Caco-2 (cell line): ENCODE measurements at places on chromosomes 5 and 9. TPM values are rescaled to one million over a fixed set of nuclear protein-coding genes. Genes with fewer than 3 reads are reported as not detected.

GRCh38 chr5:180670586-180671359, 21.4 kb upstream of the FLT4 start:
- H3K27me3 ChIP-seq = no peaks in the 10 kb centered on the region
- H3K4me3 ChIP-seq = no peak overlapping the region

GRCh38 chr5:959581-960531, 48.7 kb upstream of the NKD2 start:
- H3K27me3 ChIP-seq = no peaks in the 10 kb centered on the region
- H3K27ac ChIP-seq = no peak overlapping the region
- H3K4me3 ChIP-seq = no peak overlapping the region
- peaks cover 24% of the 10 kb centered on the region for H3K4me1 ChIP-seq
- no peaks in the 10 kb centered on the region for H3K36me3 ChIP-seq

DNA sequence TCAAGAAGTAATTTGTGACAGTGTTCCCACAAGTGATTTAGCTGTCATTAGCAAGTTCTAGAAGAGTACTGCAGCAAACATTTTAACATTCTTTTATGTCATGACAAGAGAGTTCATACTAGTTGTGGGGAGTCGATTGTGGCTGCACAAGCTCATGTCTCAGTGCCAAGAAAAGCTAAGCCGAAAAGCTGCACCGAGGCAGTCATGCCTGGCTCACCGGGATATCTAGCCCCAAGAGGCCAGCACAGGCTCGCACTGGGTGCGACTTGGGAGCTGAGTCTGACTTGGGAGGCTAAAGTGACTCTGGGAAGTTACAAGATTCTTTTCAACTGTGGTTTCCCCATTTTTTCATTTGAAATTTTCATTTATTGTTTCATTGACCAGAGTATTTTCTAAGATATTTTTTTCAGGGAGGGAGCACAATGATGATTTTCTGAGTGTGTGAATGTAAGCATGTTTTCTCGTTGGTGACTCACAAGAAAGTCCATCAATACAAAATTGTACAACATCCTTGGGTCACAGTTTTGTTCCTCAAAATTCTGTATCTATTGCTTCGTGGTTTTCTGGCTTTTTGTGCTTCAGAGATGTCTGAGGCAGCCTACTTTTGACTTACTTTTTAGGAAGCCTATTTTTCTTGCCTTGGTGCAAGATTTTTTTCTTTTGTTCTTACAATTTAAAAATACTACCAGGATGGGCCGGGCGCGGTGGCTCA, 18.7 kb downstream of the CAST start:
- H3K4me1 ChIP-seq = peaks cover 13% of the 10 kb centered on the region; the same call in 1 of the 2 replicates
- DNase-seq = no peak
- H3K36me3 ChIP-seq = no peaks in the 10 kb centered on the region
- H3K27ac ChIP-seq = no peak overlapping the region
- no peak overlapping the region for H3K4me3 ChIP-seq

DNA sequence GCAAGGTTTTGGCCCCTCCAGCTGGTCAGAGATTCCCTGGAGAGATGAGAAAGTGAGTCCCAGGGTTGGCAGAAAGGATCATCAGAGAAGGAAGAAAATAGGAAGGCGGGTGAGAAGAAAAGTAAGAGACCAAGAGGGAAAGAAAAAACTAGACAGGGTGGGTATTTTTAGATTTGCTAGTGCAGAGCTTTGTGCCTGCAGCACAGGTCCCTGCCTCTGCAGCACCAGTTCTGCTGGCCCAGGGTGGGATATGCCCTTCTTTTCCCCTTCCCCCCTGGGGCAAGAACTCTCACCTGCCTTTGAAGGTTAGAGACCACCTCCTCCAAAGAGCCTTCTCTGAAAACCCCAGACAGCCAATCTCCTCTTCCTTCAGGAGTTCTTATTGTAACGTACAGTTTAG, 90.3 kb upstream of the EGFLAM start:
- no peak for DNase-seq
- no peak overlapping the region for H3K27ac ChIP-seq
- H3K27me3 ChIP-seq = no peaks in the 10 kb centered on the region
- H3K4me3 ChIP-seq = no peak overlapping the region
- H3K36me3 ChIP-seq = no peaks in the 10 kb centered on the region

DNA sequence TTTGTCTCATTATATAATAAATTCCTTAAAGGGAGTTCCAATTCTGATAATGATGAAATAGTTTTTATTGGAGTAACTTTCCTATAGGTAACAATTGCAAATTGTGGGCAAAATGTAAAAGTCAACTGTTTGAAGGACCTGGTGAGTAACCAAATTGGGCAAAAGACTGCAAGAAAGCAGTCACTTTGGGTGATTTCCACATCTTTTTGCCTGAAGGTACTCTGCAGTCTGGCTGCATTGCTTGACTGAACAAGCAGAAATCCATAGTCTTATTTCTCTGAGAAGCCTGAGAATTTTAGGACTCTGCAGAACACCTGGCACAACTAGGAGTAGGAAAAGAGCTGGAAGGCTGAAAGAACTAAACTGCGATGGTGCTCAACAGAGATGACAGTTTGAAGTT, 114.9 kb downstream of the HOMER1 start:
- H3K4me3 ChIP-seq = no peak overlapping the region
- no peaks in the 10 kb centered on the region; the same call in 1 of the 2 replicates for H3K36me3 ChIP-seq
- no peaks in the 10 kb centered on the region for H3K4me1 ChIP-seq
- DNase-seq = no peak
- no peaks in the 10 kb centered on the region for H3K27me3 ChIP-seq

GRCh38 chr9:12954441-12954840, 179.6 kb downstream of the LURAP1L start:
- H3K4me3 ChIP-seq = no peak overlapping the region
- no peak overlapping the region for H3K27ac ChIP-seq
- DNase-seq = no peak
- H3K4me1 ChIP-seq = no peaks in the 10 kb centered on the region

- no peak overlapping the region for H3K4me3 ChIP-seq
- H3K4me1 ChIP-seq = peaks cover 32% of the 10 kb centered on the region
- no peak for DNase-seq
- no peaks in the 10 kb centered on the region for H3K36me3 ChIP-seq
- H3K27ac ChIP-seq = no peak overlapping the region
Observed at GRCh38 chr5:14153071-14153864, 10.1 kb downstream of the TRIO start.

DNA sequence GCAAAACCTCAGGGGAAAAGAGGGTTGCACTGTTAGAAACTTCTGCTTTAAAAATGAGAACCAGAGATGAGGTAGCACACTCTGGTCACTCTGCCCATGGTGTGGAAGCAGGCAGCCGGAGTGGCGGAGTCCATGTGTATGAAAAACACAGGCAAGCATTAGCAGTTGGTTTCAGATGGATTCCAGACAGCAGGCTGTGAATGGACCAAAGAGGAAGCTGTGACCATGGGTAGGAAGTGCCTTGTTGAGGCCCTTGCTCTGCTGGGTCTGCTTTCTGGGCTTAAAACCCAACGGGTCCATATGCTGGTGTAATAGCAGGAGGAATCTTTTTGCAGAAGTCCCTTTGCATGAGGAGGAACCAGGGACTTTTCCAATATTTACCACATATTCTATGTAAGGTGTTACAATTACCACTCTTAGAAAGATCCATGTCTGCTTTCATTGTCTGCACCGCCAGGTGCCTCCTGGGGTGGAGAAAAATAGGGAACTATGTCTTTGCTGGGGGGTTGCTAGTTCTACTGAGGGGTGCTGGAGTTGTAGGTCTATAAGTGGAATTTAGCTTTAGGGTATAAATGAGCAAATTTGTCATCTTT, 77.0 kb downstream of the ANKRD55 start:
- peaks cover 69% of the 10 kb centered on the region for H3K4me1 ChIP-seq
- H3K4me3 ChIP-seq = no peak overlapping the region
- DNase-seq = no peak

DNA sequence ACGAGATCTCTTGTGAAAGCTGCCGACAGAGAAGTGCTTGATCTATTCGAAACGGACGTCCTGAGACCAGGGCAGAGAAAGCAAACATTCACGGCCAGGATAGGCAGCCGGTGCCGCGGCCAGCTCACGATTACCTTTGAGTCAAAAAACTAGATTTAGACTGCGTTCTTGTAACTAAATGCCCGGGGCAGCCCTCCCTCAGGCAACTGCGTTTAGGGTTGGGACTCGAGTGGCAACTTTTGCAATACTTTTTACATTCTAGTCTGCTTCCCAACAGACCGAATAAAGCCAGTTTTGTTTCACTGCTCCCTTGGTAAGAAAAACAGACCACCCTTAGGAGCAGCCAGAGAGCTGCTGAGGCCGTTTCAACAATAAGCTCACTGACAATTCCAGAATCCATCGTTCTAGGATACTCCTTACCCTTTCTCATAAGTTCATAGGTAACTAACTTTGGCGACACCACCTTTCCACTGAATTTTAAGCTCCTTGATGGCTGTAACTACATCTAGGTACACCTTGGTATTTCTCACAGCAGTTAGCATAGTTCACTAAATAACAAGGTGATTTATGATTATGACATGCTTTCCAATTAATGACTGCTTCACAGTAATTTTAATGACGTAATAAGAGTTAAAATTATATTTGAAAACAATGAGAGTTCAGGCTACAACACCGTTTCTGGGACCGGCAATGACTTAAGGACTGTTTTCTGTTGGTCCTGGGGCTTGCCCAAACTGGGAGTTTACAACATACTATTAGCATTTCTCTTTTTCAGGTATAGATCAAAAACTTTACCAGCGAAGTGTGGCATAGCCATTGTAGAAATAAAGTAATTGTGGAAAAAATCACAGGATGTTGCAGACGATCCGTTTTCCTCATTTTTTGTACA, 899 bp upstream of the RAPGEF6 start:
- H3K27me3 ChIP-seq = no peaks in the 10 kb centered on the region
- H3K27ac ChIP-seq = peak overlapping the region; percentile 95
- H3K4me3 ChIP-seq = peak overlapping the region; percentile 74
- H3K4me1 ChIP-seq = peaks cover 5% of the 10 kb centered on the region
- no peaks in the 10 kb centered on the region for H3K36me3 ChIP-seq

DNA sequence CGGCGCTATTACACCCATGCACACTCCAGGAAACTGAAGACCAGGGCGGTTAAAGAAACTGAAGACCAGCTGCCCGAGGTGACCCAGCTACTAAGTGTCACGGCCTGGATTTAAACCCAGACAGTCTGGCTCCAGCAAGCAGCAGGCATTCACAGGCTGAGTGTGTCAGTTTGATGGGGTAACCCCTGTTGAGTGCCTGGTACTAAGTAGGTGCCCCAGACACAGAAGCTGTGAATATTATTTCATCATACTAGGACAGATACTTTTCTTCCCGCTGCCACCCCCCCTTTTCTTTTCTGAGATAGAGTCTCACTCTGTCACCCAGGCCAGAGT, 7.3 kb downstream of the ENG start:
- no peak for DNase-seq
- H3K27ac ChIP-seq = no peak overlapping the region
- no peaks in the 10 kb centered on the region for H3K36me3 ChIP-seq
- no peaks in the 10 kb centered on the region for H3K4me1 ChIP-seq
- no peaks in the 10 kb centered on the region for H3K27me3 ChIP-seq

Gene TXNDC8
- total RNA-seq = not detected in 2 replicates

Gene NRARP
- total RNA-seq = 22.1 and 24.7 TPM in 2 replicates

Gene DOK3
- total RNA-seq = 7.9 and 10.1 TPM in 2 replicates

Gene PCDHA9
- not detected in 2 replicates for total RNA-seq
